ENCODE measurements at places on chromosomes 3 and 15.

DNA sequence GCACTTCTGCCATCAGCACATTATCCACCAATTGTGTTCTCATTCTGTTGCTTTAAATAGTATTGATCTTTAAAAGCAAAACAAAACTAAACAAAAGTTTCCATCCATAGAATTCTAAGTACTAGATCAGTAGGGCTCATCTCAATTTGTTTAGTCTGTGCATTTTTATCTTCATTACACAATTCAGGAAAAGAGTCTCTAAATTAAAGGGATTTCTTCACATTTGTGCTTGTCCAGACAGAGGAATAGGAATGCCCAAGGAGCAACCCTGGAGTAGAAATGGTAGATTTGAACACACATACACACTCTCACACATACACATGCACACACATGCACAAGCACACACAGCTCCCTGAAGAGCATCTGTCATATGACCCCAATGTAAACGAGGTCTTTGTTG is 21.4 kb downstream of the LMCD1 start:
- no peak for DNase-seq

GRCh38 chr3:159928666-159929065 is 60.0 kb upstream of the IL12A start:
- DNase-seq, result no peak

- peak; percentile 88 for DNase-seq
These were observed at the start of gene DET1 for GRCh38 chr15:88546248-88547129. Gene DET1, minus strand, starts transcription at chr15:88546681. Its CDS starts 14,976 bp downstream, at chr15:88531705.

DNA sequence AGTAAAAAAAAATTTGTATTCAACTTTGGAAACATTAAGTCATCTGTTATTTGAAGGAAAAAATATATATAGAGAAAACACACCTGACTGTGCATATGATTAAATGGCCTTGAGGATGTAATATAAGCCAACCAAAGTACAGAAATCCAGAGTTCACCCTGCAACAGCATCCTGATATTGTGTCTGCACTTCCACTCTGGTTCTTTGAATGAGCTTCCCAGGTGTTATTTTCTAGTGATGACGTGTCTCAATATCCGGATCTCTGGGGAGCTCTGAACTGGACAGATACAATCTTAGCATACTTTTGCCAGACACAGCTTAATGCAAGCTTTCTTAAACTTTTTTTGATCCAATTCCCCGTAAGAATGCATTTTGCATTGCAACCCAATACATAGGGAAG is 19.5 kb upstream of the PIK3CB start:
- DNase-seq, result no peak

GRCh38 chr3:41208507-41209220 is 9.4 kb downstream of the CTNNB1 start:
- DNase-seq, result no peak

DNA sequence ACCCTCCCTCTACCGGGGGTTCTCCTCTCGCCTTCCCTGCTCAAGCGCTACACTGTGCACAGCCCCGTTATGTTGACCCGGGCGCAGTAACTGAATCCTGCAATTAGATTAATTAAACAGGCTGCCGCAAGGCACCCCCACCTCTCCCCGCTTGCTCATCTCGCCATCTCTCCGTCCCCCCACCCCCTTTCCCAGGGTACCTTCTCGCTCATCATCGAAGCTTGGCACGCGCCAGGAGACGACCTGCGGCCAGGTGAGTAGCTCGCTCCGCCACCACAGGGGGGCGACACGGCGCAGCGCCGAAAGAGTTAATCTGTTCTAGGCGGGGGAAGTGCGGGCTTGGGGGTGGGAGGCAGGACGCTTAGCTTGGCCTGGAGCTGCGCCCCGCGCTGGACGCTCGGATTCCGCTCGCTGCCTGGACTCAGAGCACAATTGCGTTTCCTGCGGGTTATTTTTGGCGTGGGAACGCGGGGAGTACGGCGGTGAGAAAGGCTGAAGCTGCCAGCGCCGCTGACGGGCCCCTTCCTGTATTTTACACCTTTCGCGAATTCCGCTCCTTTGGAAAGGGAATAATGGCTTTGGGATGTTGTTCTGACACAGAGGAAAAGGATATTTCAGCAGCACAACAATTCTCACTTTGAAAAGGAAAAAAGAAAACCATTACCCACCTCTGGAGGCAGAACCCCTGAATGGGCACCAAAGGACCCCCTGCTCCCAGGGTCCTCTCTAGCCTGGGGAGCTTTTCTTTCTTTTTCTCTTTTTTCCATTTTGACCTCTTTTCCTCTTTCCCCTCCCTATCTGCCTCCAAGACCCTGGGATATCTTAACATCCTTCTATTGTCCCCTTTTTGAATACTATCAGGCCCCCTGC is 1.5 kb downstream of the DLL4 start:
- DNase-seq, result peak; percentile 57

GRCh38 chr3:127706785-127707351 is 34.1 kb downstream of the ABTB1 start:
- DNase-seq, result no peak

DNA sequence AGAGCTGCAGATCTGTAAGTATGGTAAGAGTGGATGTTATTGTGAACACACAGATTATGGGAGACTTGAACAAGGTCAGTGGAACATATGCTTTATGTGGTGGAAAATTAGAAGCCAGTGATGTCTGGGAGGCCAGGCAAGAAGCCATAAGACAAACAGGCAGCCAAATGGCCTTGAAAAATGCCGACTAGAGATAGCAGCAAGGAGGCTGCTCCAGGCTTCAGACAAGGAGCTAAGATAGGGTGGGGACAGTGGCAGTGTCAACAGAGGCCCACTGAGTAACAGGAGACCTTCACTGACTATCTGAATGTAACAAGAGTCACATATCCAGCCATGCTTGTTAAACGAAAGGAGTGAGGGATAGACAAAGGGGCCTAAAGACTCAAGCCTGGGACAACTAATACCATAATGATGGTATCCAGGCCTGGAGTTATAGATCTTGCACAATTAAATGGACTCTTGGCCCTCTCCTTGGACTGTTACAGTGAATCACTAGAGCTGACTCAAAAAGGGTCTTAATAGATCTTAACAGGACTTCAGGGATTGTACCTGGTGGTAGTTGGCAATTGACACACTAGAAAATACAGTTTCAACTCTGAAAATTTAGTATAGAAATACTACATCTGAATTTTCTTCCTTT is 50.6 kb downstream of the CFAP20DC start:
- DNase-seq, result no peak

GRCh38 chr3:89362496-89362895 is 255.1 kb downstream of the EPHA3 start:
- DNase-seq, result no peak

- no peak for DNase-seq
These were observed 204.1 kb downstream of the ARRDC4 start for GRCh38 chr15:98164571-98164970.

DNA sequence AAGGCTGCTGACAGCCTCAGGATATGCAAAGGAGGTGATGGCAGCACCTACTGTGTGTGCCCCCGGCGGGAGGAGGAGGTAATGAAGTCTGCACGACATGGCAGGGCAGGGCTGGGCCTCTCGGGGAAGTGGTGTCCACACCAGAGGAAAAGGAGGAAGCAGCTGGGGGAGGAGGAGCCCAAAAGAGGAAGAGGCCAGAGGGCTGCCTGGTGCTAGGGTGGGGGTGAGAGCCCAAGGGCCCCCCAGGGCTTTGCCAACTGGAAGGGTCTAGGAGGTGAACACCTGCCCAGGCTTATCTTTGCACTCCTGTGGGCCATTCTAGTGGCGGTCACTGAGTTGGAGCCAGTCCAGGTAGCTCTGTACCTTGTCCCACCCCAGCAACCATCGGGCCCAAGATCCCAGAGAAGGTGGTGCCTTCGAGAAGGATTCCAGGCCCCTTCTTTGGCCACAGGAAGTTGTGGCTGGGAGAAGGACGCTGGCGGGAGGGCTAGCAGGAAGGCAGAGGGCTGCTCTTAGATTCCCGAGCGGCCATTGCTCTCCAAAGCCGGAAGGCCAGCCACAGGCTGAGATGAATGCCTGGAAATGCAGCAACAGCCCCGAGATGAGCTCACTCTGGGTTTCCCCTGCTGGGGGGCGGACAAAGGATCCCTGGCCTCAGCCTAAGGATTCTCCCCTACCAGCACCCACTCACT is 7.0 kb downstream of the GNAI2 start:
- no peak for DNase-seq

GRCh38 chr3:153257673-153258351 is 95.8 kb downstream of the RAP2B start:
- DNase-seq, result peak; percentile 76

- DNase-seq, result no peak
These were observed 93.3 kb upstream of the IMPG2 start for GRCh38 chr3:101413656-101414055.

- no peak for DNase-seq
These were observed 212.9 kb upstream of the UMPS start for GRCh38 chr3:124517306-124517705.

DNA sequence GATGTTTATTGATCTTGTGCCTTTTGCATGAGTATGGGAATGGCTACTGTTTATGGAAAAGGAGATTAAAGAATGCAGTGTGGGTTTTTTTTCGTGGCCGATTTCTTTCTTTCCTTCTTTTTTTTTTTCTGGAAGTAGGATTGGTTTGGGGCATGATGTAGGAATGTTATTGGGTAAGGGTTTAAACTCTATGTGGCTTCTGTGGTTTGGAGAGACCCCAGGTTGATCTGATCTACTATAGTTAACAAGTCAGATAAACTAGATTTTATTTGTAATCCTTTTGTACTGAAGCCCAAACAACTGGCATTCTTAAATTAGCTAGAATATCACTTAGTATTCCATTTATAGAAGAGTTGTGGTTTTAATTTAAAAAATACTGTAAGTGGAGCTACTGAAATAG is 304.8 kb downstream of the LPP start:
- DNase-seq, result no peak

DNA sequence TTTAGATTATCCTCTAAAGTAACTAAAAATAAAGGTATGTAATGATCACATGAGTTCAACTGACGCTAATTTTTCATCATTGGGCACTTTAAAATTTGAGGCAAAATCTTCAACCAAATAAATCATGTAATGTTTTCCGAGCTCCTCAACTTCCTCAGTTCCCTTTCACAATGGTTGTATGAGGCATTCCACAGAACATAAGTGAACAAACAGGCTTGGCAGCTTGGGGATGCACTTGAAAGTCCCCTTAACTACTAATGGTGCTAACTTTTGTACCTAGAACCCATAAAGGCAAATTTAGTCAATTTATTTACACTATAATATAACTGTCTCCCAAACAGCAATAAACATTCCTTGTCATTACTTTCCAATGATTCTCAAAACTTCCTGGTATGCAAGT is 1137.9 kb downstream of the ROBO2 start:
- peak; percentile 45 for DNase-seq

- no peak for DNase-seq
These were observed 253.3 kb upstream of the TBC1D5 start for GRCh38 chr3:17995769-17996168.

GRCh38 chr3:169627789-169628188 is 35.7 kb downstream of the MECOM start:
- peak; percentile 63 for DNase-seq

- DNase-seq, result no peak
These were observed 16.3 kb downstream of the SLC35G2 start for GRCh38 chr3:136835089-136835812.

DNA sequence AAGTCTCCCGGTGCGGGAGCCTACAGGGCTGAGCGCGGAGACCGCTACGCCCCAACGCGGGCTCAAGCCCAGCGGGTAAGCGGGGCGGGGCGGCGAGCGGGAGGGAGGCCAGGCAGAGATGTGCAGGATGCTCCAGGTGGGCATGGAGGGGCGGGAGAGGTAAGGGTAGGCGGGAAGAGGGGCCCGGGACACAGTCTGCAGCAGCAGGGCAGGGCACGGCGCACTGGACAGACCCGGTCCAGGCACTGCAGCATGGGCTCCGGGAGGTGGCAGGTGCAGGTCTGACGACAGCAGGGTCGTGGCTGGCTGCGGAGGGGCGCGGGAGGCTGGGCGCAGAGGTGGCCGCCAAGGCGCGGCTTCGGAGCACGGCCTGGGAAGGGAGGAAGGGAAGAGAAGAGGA is 102.8 kb downstream of the GABRB3 start:
- no peak for DNase-seq

- DNase-seq, result no peak
These were observed 18.1 kb downstream of the CSPG4 start for GRCh38 chr15:75694241-75695182.

GRCh38 chr15:71595846-71596553 is 214.4 kb upstream of the NR2E3 start:
- no peak for DNase-seq

DNA sequence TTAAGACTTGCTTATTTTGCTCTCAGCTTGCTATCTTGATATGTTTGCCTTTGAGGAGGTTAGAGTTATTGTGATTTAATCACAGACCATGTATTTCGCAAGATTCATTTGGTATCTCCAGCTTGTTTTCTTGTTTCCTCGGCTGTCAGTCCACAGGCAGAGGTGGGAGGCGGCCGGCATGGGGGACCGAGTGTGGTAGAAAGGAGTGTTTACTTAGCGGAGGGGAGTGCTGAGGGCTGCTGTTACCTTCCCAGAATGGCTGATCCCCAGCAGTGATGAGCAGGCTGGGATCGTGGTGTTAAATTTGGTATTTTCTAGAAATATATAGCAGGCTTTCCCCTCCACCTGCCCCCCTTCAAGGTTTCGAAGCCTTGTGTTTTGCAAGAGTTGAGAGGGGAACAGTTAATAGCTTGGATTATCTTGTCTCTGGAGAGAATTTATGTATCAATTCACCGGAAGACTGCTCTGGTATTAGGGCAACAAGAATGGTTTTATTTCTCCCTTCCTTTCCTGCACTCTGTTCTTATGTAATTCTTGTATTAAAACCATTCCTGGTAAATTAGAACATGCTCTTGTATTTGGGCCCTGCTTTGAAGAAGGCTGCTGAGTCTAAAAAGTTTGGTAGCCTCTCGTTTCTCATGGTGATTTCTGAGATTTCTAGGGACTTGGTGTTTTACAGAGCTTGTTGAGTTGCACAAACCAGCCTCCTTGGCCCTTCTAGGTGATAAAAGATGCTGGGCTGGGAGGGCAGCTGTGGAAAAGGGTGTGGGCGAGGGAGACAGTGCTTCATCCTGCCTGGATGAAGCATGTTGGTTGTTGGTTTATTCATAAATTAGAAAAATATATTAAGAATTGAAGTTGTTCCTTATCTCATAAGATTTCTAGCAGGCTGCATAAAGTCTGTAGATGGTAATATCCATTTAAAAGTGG is 151.4 kb downstream of the IGF1R start:
- no peak for DNase-seq

- no peak for DNase-seq
These were observed 276.3 kb downstream of the RBMS3 start for GRCh38 chr3:29557186-29557585.

DNA sequence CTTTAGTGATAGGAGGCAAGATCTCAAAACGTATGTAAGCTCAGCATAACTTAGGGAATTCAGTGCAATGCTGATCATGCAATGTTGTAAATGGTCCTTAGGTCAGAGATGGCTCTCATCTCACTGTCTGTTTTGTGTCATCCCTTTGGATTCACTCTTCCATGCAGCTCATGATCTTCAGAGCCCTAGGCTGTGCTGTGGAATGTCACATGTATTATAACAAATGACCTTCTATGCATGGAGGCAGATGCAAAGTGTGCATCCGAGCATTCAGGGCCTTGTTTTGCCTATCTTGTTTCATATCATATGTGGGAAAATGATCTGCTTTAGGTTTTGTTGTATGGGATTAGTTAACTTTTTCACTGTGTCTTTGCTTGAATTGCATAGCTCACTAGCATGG is 40.5 kb upstream of the PDZRN3 start:
- DNase-seq, result no peak
